Neural cell (in vitro differentiated cells): ENCODE measurements at places on chromosomes 11 and 22. TPM values are rescaled to one million over a fixed set of nuclear protein-coding genes. Genes with fewer than 3 reads are reported as not detected.

MB gene
- 0.51 TPM in 1 of 2 replicates, not detected in the other for polyA plus RNA-seq

ABCG4 gene
- polyA plus RNA-seq, result 1.5 and 3.0 TPM in 2 replicates

TMEM191C gene
- 68.3 and 81.8 TPM in 2 replicates for polyA plus RNA-seq

DAGLA gene
- polyA plus RNA-seq, result 4.5 and 5.7 TPM in 2 replicates

PAX6 gene
- polyA plus RNA-seq, result 72.6 and 74.7 TPM in 2 replicates

ZNF70 gene
- polyA plus RNA-seq, result 1.3 and 1.5 TPM in 2 replicates

MPST gene
- polyA plus RNA-seq, result 54.5 and 56.0 TPM in 2 replicates

FGF19 gene
- polyA plus RNA-seq, result 4.6 and 6.2 TPM in 2 replicates

SMIM35 gene
- polyA plus RNA-seq, result 0.12 TPM in 1 of 2 replicates, not detected in the other

BCO2 gene
- polyA plus RNA-seq, result 6.7 and 7.4 TPM in 2 replicates

BLID gene
- polyA plus RNA-seq, result not detected in 2 replicates

ARHGAP20 gene
- 1.2 and 1.8 TPM in 2 replicates for polyA plus RNA-seq

RIMBP3C gene
- 0.07 TPM in 1 of 2 replicates, not detected in the other for polyA plus RNA-seq

ELFN2 gene
- 4.4 and 5.2 TPM in 2 replicates for polyA plus RNA-seq

ZNRF3 gene
- polyA plus RNA-seq, result 2.6 and 2.9 TPM in 2 replicates

TMEM191B gene
- 41.5 and 47.9 TPM in 2 replicates for polyA plus RNA-seq

SMTNL1 gene
- not detected in 2 replicates for polyA plus RNA-seq

MSANTD2 gene
- 40.8 and 45.3 TPM in 2 replicates for polyA plus RNA-seq

POU2AF1 gene
- not detected in 2 replicates for polyA plus RNA-seq

NRGN gene
- polyA plus RNA-seq, result 0.69 and 1.1 TPM in 2 replicates

MUC6 gene
- polyA plus RNA-seq, result not detected in 2 replicates

NDUFV1 gene
- 393 and 421 TPM in 2 replicates for polyA plus RNA-seq

SEPTIN3 gene
- polyA plus RNA-seq, result 167 and 177 TPM in 2 replicates

TTC28 gene
- polyA plus RNA-seq, result 14.8 and 18.4 TPM in 2 replicates

XRCC6 gene
- 397 and 398 TPM in 2 replicates for polyA plus RNA-seq

ZC3H12C gene
- 15.1 and 16.6 TPM in 2 replicates for polyA plus RNA-seq

ARHGAP8 gene
- 3.0 and 5.0 TPM in 2 replicates for polyA plus RNA-seq

TNNI2 gene
- not detected in 2 replicates for polyA plus RNA-seq

GRIA4 gene
- 6.3 and 6.6 TPM in 2 replicates for polyA plus RNA-seq

RCOR2 gene
- 41.5 and 51.0 TPM in 2 replicates for polyA plus RNA-seq

DDB1 gene
- 197 and 203 TPM in 2 replicates for polyA plus RNA-seq

KRTAP5-2 gene
- not detected in 2 replicates for polyA plus RNA-seq

MPPED2 gene
- polyA plus RNA-seq, result 81.4 and 99.7 TPM in 2 replicates

NAV2 gene
- 3.0 and 3.5 TPM in 2 replicates for polyA plus RNA-seq

FOLH1 gene
- polyA plus RNA-seq, result not detected in 2 replicates

TPCN2 gene
- 14.1 and 14.2 TPM in 2 replicates for polyA plus RNA-seq

UPK3A gene
- polyA plus RNA-seq, result not detected in 2 replicates

CAPRIN1 gene
- 243 and 256 TPM in 2 replicates for polyA plus RNA-seq

TSSK2 gene
- 0.26 TPM in 1 of 2 replicates, not detected in the other for polyA plus RNA-seq

MACROD1 gene
- polyA plus RNA-seq, result 19.9 and 30.8 TPM in 2 replicates

UBQLNL gene
- polyA plus RNA-seq, result not detected in 2 replicates

SCN2B gene
- polyA plus RNA-seq, result 1.0 and 1.1 TPM in 2 replicates

PDE2A gene
- 11.6 and 18.6 TPM in 2 replicates for polyA plus RNA-seq

MS4A6E gene
- polyA plus RNA-seq, result not detected in 2 replicates

BRSK2 gene
- 47.5 and 58.2 TPM in 2 replicates for polyA plus RNA-seq

SCN4B gene
- 0.61 and 0.92 TPM in 2 replicates for polyA plus RNA-seq

MYOD1 gene
- not detected in 2 replicates for polyA plus RNA-seq

DDI1 gene
- not detected in 2 replicates for polyA plus RNA-seq

ANKRD13D gene
- 93.5 and 111 TPM in 2 replicates for polyA plus RNA-seq

CCDC73 gene
- polyA plus RNA-seq, result 0.07 TPM in 1 of 2 replicates, not detected in the other

ART1 gene
- polyA plus RNA-seq, result not detected in 2 replicates

KRTAP5-10 gene
- 0.62 TPM in 1 of 2 replicates, not detected in the other for polyA plus RNA-seq

DDIAS gene
- polyA plus RNA-seq, result 0.26 and 2.3 TPM in 2 replicates

SLC15A3 gene
- not detected in 2 replicates for polyA plus RNA-seq

CHST1 gene
- 16.2 and 22.8 TPM in 2 replicates for polyA plus RNA-seq

DKK3 gene
- polyA plus RNA-seq, result 43.6 and 48.4 TPM in 2 replicates
